NCI-H1694 treated with DMSO at 0.1 percent for 48 hours (cell line): ENCODE measurements at places on chromosomes 6 and 20.

GRCh38 chr6:161487694-161488093, 213.8 kb upstream of the AGPAT4 start:
- DNase-seq, result no peak

- no peak for DNase-seq
Observed at GRCh38 chr6:140697585-140697984, 1323.1 kb upstream of the CITED2 start.

DNA sequence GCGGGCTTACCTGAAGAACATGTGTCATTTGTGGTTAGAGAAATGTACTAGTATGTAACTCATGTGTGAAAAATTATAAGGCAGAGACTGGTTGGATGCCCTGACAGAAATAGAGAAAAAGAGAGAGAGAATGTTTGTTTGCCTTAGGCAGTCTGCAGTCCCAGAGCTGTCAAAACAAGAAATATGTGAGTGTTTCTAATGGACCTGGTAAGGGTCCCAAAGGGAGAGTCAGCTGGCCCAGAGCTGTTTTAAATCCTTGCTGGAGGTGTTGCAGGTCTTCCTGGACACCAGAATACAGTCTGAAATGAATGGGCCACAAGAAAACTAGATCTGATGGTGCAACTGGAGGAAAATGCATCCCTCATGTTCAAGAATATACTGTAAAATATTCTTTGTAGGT, 158.3 kb upstream of the OGFRL1 start:
- no peak for DNase-seq

DNA sequence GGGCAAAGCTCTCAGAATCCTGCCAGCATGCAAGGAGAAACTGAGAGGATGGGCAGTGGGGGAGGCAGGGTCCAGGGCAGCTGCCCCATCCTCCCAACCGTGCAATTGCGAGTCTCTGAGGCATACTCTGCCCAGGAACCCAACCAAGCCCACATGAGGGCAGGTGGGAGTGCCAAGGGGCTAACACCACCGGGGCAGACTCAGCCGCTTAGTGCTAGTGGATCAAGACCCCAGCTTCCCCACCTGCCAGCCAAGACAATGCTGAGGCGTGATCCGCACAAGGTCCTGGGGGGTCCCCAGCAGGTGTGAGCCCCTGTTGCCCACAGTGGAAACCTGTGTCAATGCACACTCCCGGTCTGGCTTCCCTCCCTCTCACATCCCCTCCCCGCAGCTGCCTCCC, 48.5 kb upstream of the ENTPD6 start:
- DNase-seq, result no peak

DNA sequence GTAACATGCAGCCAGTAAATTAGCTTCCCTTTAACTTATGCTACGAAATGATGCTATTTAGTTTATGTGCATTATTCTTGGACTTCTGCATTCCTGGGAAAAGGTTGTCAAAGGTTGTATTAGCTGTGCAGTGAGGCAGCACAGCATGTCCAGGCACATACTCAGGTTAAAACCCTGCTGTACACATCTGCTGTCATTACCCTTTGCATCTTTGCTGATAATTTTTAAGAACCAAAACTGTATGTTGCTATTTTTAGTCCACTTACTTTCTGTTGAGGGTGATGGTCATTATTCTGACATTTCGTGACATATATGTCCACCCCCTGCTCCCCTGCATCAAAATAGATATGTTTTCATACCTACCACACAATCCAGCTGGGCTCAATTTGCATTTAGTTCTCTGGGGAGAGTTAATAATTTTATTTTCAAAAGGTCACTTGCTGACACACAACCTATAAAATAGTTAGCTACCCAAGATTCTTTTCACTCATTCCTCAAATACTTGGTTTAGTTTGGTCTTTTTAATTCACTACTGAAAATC, 142.5 kb upstream of the SPACA1 start:
- peak; percentile 20 for DNase-seq

- DNase-seq, result no peak
Observed at GRCh38 chr20:9440892-9441291, 73.5 kb upstream of the LAMP5 start.

DNA sequence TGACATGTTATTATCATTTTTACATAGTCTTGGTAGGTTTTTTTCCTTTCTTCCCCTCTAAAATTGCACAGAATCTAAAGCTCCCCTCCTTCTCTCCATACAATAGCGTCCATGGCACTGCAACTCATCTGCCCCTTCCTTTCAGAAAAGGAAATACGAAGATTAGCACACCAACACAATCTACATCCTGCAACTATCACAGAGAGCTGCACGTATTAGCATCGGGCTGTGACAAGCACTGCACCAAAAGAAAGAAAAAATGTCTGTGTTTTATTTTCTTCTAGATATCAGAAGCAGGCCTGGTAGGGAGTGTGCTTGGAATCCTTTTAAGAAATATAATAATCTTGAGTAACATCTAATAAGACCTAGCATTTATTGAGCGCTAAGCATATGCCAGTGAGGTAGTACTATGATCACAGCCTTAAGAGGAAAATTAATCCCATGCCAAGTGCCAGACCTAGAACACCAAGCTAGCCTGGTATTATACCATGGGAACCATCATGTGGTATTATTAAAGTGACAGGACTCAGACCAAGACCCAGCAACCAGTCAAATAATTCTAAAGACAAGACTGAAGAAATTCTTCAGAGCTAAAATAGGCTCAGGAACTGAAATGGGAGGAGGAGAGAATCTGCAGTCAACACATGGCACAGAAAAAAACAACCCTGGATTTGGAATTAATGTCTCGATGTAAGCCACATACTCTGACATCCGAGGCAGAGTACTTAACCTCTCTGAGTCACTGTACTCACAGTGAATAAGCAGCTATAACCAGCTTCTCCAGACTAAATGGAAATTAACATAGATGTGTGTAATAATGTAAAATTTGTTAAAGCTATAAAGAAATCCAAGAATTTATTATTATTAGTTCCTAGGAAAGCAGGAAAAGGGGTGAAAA, 124.3 kb downstream of the IPCEF1 start:
- no peak for DNase-seq

DNA sequence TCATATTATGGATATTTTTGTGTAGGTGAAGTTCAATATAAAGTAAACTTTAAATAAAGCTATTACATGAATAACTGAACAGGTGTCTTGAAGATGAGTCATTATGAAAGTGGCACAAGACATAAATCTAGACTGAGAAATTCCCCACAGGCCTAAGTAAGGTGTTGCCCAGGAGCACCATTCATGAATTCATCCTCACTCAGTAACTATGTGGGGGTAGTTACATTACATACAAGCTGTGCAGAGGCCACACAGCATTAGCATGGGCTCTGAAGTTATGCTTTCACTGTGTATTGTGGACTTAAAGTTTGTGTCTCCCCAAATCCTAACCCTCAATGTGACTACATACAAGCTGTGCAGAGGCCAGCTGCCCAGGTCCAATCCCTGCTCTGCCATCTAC, 65.9 kb downstream of the BCAS1 start:
- no peak for DNase-seq

- DNase-seq, result peak; percentile 32
Observed at GRCh38 chr6:108165714-108166663, at the start of gene NR2E1. TSS of gene NR2E1 (plus strand) at chr6:108166022. CDS start at chr6:108166766, 744 bp downstream.

DNA sequence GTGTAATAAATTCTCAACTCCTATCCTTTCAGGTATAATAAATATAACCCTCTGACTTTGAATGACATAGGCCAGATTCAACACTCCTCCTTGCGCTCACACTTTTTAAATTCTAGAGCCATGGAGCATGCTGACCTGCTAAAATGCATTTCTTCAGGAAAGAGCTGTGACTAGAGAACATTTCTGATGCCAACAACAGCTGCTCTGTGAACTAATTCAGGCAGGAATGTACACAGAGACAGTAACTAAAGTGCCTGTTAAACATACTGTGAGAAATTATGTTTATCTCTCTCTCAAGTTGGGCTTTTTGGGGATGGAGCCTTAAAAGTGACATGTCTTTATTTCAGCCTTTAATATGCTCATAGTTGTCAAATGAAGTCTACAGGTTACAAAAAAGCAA, 8.3 kb downstream of the NHSL1 start:
- peak; percentile 25 for DNase-seq

DNA sequence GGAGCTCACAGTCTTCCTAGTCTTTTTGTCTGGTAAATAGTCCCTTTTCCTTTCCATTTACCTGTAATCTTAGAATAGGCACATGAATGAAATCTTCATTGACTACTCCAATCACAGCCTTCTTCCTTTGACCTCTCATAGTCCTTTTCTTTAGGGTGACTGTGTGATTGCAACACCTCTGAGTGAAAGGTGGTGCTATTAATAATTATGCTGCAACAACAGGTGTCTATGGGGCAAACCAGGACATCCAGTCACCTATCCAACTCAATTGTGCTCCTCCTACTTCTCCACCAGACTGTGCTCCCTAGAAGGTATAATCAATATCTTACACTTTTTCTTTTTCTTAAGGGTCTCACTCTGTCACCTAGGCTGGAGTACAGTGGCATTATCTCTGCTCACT, 29.4 kb downstream of the RIPOR2 start:
- no peak for DNase-seq
